Activated CD8-positive, alpha-beta T cell treated with anti-CD3 and anti-CD28 coated beads, Interleukin-2, amount 10 ng/mL, durations not matched to agents 7 days and 5 days (primary cell): ENCODE measurements at places on chromosomes 4 and X. TPM values are rescaled to one million over a fixed set of nuclear protein-coding genes. Genes with fewer than 3 reads are reported as not detected.
A peak's percentile ranks its signal among the peaks of the same experiment; 100 is the strongest.

DNA sequence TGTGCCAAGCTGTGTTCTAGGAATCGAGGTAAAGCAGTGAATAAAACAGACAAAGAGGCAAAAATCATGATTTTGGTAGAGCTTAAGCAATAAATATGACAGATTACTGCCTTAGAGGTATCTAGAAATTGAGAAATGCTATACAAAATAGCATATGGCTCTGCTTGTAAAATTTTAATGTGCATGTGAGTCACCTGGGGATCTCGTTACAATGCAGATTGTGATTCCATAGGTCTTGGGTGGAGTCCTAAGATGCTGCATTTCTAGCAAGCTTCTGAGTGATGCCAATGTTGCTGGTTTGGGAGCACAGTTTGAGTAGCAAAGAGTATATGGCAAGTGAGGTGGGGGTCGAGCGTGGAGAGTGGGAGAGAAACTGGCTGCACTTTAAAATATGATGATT is 697.3 kb upstream of the MAGEB2 start:
- no peaks in the 10 kb centered on the region for H3K36me3 ChIP-seq
- H3K4me3 ChIP-seq = no peak overlapping the region
- no peaks in the 10 kb centered on the region for H3K27me3 ChIP-seq
- no peak for DNase-seq

DNA sequence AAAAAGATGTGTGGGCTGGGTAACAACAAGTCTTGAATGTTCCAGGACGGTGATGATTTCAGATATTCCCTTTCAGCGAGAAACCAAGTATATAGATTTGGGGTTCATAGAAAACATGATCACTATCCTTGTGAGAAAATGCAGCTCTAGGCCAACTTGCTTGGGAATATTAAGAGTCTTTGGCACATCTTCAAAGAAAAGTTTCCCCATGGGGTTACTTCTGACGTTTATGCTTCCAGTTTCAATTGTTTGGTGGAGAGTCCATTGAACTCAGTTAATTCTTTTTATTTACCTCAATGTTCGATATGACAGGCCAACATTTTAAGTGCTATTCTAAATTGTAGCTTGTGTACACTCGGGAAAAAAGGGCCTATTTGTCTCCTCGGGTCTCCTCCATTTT is 126.7 kb downstream of the NHS start:
- H3K27ac ChIP-seq = no peak overlapping the region
- H3K27me3 ChIP-seq = no peaks in the 10 kb centered on the region
- no peaks in the 10 kb centered on the region for H3K4me1 ChIP-seq
- H3K36me3 ChIP-seq = no peaks in the 10 kb centered on the region
- DNase-seq = no peak

- no peak for DNase-seq
- H3K4me1 ChIP-seq = no peaks in the 10 kb centered on the region
- H3K27me3 ChIP-seq = no peaks in the 10 kb centered on the region
- no peaks in the 10 kb centered on the region for H3K36me3 ChIP-seq
These were observed 39.5 kb downstream of the PCDH10 start for GRCh38 chr4:133188433-133189146.

GRCh38 chr4:26568446-26568994 is 15.4 kb upstream of the TBC1D19 start:
- H3K27me3 ChIP-seq = peaks cover 3% of the 10 kb centered on the region
- no peaks in the 10 kb centered on the region for H3K36me3 ChIP-seq
- H3K27ac ChIP-seq = no peak overlapping the region
- no peak for DNase-seq

GRCh38 chrX:101550751-101551379 is 518 bp downstream of the ARMCX1 start:
- no peaks in the 10 kb centered on the region for H3K36me3 ChIP-seq
- no peak for DNase-seq
- H3K27me3 ChIP-seq = peaks cover 5% of the 10 kb centered on the region
- H3K4me3 ChIP-seq = peak overlapping the region; percentile 56
- H3K4me1 ChIP-seq = peaks cover 11% of the 10 kb centered on the region
- H3K27ac ChIP-seq = no peak overlapping the region

GRCh38 chrX:66193821-66194220 is 29.8 kb downstream of the HEPH start:
- H3K27ac ChIP-seq = no peak overlapping the region
- H3K4me1 ChIP-seq = peaks cover 4% of the 10 kb centered on the region
- no peaks in the 10 kb centered on the region for H3K27me3 ChIP-seq

- no peak overlapping the region for H3K4me3 ChIP-seq
- H3K4me1 ChIP-seq = peaks cover 27% of the 10 kb centered on the region
- H3K27ac ChIP-seq = no peak overlapping the region
- H3K36me3 ChIP-seq = no peaks in the 10 kb centered on the region
- H3K27me3 ChIP-seq = no peaks in the 10 kb centered on the region
- DNase-seq = no peak
These were observed 90.9 kb downstream of the EFNB1 start for GRCh38 chrX:68919707-68920106.

DNA sequence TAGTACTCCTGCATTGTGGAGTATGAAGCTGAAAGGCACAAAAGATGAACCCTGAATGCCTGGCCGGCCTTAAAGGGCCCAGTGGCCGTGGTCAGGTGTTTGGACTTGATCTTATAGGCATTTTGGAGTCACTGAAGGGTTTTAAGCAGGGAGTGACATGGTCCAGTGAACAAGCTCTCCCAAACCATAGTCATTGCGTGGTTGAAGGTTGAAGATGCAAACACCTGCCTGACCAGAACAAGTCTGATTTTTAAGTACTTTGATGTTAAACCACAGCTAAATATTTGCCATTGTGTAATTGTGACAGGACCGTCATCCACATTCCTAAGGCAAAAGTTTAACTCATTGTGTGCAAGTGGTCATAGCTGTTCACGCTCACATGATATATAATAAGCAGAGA is 3.3 kb downstream of the STK32B start:
- no peak overlapping the region for H3K27ac ChIP-seq
- no peaks in the 10 kb centered on the region for H3K36me3 ChIP-seq
- H3K4me3 ChIP-seq = no peak overlapping the region
- H3K27me3 ChIP-seq = peaks cover 35% of the 10 kb centered on the region
- peaks cover 16% of the 10 kb centered on the region for H3K4me1 ChIP-seq

- H3K36me3 ChIP-seq = no peaks in the 10 kb centered on the region
- H3K27ac ChIP-seq = no peak overlapping the region
- H3K27me3 ChIP-seq = no peaks in the 10 kb centered on the region
- no peak overlapping the region for H3K4me3 ChIP-seq
- no peak for DNase-seq
- H3K4me1 ChIP-seq = no peaks in the 10 kb centered on the region
These were observed 277.4 kb upstream of the PITX2 start for GRCh38 chr4:110900213-110900769.

GRCh38 chr4:138311771-138312535 is 69.8 kb upstream of the SLC7A11 start:
- no peaks in the 10 kb centered on the region for H3K4me1 ChIP-seq
- DNase-seq = no peak
- H3K36me3 ChIP-seq = no peaks in the 10 kb centered on the region

DNA sequence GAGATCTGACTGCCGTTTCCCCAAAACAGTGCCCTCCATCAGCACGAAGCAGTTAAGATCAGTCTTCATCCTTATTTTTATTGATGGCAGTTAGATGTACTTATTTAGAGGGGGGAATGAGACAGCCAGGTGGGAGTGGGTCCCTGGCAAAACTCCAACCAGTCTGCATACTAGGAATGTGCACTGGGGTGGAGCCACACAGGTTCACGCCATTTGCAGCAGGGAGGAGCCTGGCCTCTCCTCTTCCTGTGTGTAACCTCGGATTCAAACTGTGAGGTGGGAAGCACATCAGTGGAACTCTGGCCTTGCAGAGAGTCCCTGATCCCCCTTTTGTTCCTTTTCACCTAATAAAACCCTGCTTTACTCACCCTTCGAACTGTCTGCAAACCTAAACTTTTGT is 987.7 kb upstream of the GRIA3 start:
- no peak overlapping the region for H3K27ac ChIP-seq
- H3K27me3 ChIP-seq = no peaks in the 10 kb centered on the region
- no peaks in the 10 kb centered on the region for H3K4me1 ChIP-seq

GRCh38 chr4:145907390-145907789 is 31.2 kb downstream of the ZNF827 start:
- H3K4me1 ChIP-seq = peaks cover 9% of the 10 kb centered on the region
- H3K4me3 ChIP-seq = no peak overlapping the region

DNA sequence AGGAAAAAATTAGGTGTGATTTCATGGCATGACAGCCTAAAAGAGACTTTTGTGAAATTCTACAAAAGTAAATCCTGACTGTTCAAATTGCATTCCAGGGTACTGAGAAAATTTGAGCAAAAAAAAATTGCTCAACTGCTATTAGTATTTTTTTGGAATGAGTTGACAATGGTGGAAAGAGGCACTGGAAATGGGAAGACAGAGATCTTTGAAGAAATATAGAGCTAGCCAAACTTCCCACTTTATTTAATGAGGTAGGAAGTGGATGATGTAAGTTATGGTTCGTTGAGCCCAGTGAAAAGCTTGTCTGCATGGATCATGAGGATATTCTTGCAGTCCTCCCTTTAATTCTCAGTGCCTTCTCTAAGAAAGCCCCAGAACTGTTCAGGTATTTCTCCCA is 183.8 kb downstream of the PTTG2 start:
- H3K4me1 ChIP-seq = peaks cover under 1% of the 10 kb centered on the region
- no peak for DNase-seq
- peaks cover 5% of the 10 kb centered on the region for H3K27me3 ChIP-seq
- H3K27ac ChIP-seq = no peak overlapping the region

DNA sequence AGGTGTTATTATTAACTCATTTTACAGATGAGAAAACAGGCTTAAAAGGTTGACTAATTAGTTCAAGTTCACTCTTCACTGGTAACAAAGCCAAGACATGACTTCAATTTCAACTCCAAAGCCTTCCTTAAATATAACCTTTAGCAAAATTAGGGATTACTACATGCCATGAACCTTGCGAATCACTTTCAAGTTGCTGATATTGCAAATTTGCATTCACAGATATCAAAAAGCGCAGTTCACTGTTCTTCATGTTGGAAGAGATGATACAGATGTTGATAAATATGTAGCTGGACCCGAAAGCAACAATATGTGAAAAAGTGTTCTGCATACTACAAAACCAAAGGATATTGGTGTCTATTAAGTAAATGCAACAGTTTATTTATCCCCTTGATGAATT is 210.8 kb upstream of the GYPA start:
- no peak for DNase-seq
- no peak overlapping the region for H3K4me3 ChIP-seq
- peaks cover 13% of the 10 kb centered on the region for H3K27me3 ChIP-seq
- H3K36me3 ChIP-seq = no peaks in the 10 kb centered on the region
- peaks cover 6% of the 10 kb centered on the region for H3K4me1 ChIP-seq

- no peak overlapping the region for H3K4me3 ChIP-seq
- H3K36me3 ChIP-seq = no peaks in the 10 kb centered on the region
- H3K4me1 ChIP-seq = no peaks in the 10 kb centered on the region
- no peak for DNase-seq
- H3K27ac ChIP-seq = no peak overlapping the region
These were observed 15.1 kb downstream of the RAI2 start for GRCh38 chrX:17846045-17846444.

DNA sequence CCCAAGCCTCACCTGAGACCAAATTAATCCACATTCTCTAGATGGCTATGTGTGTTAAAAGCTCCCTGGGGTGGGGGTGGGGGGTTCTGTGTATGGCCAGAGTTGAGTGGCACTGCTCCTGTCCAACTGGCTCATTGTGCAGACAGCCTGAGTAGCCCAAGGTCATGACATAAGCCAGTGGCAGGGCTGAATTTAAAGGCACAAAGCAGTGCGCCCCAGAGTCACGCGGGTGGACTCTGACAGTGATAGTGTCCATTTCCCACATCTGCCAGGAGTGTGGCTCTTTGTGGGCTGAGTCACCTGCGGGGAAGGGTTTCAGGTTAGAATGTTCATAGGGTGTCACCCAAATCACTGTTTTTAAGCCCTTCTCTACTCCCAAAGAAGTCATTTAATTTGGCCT is 45.4 kb downstream of the SCD5 start:
- DNase-seq = no peak
- H3K4me3 ChIP-seq = no peak overlapping the region

DNA sequence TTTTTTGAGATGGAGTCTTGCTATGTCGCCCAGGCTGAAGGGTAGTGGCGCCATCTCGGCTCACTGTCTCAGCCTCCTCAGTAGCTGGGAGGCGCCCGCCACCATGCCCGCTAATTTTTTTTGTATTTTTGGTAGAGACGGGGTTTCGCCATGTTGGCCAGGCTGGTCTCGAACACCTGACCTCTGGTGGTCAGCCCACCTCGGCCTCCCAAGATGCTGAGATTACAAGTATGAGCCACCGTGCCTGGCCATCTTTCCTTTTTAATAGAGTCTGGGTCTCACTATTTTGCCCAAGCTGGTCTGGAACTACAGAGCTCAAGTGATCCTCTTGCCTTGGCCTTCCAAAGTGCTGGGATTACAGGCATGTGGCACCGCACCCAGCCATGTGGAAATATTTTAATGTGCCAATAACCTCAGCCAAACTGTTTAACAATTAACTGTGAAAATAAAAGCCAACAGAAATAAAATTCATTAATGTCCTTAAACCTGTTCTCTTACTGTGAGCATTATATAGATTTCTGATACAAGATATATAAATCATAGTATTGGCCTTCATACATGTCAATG is 16.3 kb downstream of the PDS5A start:
- H3K27me3 ChIP-seq = no peaks in the 10 kb centered on the region
- H3K27ac ChIP-seq = no peak overlapping the region
- peaks cover 7% of the 10 kb centered on the region for H3K4me1 ChIP-seq
- DNase-seq = no peak
- no peak overlapping the region for H3K4me3 ChIP-seq

GRCh38 chrX:68146054-68146453 is 287.2 kb downstream of the OPHN1 start:
- no peaks in the 10 kb centered on the region for H3K4me1 ChIP-seq
- no peaks in the 10 kb centered on the region for H3K27me3 ChIP-seq
- H3K4me3 ChIP-seq = no peak overlapping the region
- no peaks in the 10 kb centered on the region for H3K36me3 ChIP-seq
- DNase-seq = no peak

DNA sequence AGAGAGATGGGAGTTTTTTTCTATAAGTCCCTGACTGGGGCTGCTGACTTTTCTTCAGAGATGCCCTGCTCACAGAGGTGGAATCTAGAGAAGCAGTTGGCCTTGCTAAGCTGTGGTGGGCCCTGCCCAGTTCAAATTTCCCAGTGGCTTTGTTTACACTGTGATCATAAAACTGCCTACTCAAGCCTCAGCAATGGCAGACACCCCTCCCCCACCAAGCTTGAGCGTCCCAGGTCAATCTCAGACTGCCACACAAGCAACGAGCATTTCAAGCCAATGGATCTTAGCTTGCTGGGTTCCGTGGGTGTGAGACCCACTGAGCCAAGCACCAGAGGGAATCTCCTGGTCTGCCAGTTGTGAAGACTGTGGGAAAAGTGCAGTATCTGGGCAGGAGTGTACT is 199.8 kb upstream of the WDFY3 start:
- H3K36me3 ChIP-seq = no peaks in the 10 kb centered on the region
- no peak overlapping the region for H3K4me3 ChIP-seq
- no peaks in the 10 kb centered on the region for H3K27me3 ChIP-seq
- no peaks in the 10 kb centered on the region for H3K4me1 ChIP-seq
- no peak for DNase-seq

CCNA2 gene
- 132 TPM for total RNA-seq

USP51 gene
- 1.2 TPM for total RNA-seq

LRIT3 gene
- 0.16 TPM for total RNA-seq

APBB2 gene
- 0.57 TPM for total RNA-seq

GPR34 gene
- total RNA-seq = 1.3 TPM

LRCH2 gene
- not detected for total RNA-seq

NPY2R gene
- not detected for total RNA-seq

F11 gene
- not detected for total RNA-seq

HSFX3 gene
- total RNA-seq = not detected
